NCI-H524 treated with DMSO at 0.1 percent for 48 hours (cell line): ENCODE measurements at places on chromosomes 5 and 9.

DNA sequence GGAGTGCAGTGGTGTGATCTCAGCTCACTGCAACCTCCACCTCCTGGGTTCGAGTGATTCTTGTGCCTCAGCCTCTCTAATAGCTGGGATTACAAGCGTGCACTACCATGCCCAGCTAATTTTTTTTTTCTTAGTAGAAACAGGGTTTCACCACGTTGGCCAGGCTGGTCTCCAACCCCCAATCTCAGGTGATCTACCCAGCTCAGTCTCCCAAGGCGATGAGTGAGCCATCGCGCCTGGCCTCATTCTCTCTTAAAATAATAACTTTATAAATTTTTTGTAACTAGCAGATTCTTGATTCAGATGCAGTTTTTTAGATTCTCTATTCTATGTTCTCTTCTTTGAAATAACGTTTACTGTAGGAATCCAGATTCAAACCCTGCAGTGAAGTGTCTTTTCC lies 127.1 kb downstream of the GDNF start:
- DNase-seq, result no peak

DNA sequence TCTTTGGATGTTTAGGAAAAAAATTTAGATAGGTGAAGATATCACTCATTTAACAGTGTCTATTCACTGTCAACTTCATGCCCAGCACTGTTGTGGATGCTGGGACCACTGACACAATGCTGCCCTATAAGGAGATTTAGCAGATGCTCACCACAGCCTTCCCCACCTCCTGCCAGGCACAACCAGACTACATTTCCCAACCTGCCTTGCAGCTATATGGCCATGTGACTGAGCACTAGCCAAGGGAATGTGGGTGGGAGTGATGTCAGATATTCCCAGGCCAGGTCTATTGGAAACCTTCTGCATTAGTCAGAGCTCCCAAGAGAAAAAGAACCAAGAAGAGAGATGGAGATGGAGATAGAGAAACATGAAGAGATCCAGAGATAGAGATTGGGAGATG lies 302.6 kb upstream of the TAS2R1 start:
- no peak for DNase-seq

GRCh38 chr9:130636648-130637020 lies 27.8 kb upstream of the PRDM12 start:
- no peak for DNase-seq

DNA sequence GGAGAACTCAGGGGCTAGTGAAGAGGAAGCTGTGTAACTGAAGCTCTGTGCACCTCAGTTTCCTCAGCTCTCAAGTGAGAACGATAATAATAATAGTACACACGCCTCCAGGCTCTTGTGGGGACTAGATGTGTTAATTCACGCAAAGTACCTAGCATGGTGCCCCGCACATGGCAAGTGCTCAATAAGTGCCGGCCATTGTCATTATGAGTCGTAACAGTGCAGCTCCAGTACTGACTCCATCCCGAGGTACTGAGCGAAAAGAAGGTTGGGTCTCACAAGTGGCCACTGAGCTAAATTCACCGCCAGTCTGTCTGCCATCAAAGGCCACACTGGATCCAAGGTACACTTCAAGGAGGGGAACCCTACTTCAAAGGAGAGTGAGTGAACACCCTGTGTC lies 40.4 kb downstream of the MED27 start:
- DNase-seq, result no peak

DNA sequence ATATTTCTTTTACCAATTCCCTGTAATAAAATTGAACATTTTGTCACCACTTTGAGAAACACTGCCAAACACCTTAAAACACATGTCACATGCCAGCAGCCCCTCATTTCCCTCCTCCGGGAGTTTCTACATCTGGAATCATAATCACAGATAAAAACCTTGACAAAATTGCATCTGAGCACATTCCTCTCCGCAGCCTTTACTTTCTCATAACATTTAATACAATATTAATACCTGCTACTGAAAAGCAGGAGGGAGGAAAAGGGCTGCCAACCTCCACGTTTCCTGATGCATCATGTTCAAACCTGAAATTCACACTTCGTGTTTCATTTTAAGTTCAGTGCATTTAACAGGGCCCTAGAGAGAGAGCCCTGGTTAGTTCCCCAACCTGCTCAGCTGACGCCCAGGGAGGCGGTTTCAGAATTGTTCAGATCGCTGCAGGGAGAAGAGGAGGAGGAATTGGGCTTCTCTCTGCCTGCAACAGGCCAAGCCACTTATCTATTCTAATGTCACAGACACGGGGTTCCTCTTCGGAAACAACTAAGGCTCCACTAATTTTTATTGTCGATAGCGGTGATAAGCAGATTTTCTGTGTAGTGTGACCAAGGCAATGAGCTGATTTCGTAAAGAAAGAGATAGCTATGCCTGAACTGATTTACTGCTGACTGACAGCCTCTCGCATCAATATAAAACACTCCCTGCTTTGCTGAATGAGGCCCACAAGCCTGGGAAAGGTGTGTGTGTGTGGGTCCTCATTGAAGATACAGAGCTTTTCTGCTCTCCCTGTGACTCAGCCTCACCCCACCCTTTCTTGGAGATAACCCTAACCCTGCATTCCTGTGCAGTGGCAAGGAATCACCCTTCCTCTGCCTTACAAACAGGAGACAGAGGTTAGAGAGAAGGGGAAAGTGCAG lies 4.9 kb upstream of the LHX2 start:
- DNase-seq, result no peak

- no peak for DNase-seq
These were observed 92.6 kb upstream of the GAS1 start for GRCh38 chr9:87039809-87040392.

DNA sequence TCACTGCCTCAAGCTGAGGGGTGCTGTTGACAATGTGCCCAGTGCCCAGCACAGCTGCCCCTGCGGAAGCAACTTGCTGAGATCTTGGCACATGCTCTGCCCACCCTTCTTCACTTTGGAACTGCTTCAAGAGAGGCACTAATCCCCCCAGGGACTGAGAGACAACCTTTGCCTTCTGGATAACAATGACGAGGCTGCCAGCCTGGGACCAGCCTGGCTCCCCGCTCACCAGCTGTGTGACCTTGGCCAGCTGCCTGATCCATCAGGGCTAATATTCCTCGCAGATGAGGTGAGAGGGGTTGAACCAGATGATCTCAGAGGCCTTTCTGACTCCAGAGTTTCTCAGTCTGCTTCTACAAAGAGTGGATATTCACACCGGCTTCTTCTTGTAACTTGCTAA lies 81.0 kb downstream of the SHB start:
- peak; percentile 89 for DNase-seq

GRCh38 chr5:92543201-92543600 lies 1037.8 kb downstream of the NR2F1-AS1 start:
- no peak for DNase-seq
